ENCODE measurements at places on chromosomes 1 and 21.

- DNase-seq = no peak
Measured at GRCh38 chr1:56502700-56503245, 76.6 kb downstream of the PLPP3 start.

- DNase-seq = no peak
Measured at GRCh38 chr1:85379203-85380136, 85.5 kb downstream of the DDAH1 start.

DNA sequence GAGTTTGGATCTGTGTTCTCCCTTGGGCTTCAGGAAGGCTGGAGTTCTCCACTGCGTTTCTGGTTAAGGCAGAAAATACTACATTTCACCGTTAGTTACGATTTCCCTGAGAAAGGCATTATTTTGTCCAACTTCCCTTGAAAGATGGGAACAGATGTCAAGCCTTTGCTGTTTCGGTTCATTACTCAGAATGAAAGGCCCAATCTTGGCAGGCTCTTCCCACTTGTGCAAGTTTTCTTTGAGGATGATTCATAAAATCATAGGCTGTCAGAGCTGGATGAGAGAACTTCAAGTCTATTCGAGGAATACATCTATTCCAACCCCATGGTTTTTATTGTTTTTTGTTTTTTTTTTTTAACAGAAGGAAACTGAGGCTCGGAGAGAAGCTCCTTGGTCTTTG lies 205.2 kb downstream of the GRIK3 start:
- DNase-seq = no peak

DNA sequence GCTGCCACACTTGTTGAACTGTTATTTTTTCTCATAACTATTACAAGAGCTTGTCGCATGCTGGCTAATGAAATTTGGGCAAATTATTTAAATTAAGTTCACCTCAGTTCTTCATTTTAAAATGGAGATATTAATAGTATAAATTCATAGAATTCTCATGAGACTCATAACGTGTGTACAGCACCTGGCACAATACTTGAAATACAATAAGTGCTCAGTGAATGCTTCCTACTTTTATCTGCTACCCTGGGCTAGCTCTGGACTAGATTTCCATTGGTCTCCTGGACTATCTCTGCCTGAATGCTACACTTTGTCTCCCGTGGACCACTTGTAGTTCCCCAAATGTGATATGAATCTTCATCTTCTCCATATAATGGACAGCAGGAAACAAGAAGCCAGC lies 919 bp downstream of the SLAMF6 start:
- peak; percentile 26 for DNase-seq

DNA sequence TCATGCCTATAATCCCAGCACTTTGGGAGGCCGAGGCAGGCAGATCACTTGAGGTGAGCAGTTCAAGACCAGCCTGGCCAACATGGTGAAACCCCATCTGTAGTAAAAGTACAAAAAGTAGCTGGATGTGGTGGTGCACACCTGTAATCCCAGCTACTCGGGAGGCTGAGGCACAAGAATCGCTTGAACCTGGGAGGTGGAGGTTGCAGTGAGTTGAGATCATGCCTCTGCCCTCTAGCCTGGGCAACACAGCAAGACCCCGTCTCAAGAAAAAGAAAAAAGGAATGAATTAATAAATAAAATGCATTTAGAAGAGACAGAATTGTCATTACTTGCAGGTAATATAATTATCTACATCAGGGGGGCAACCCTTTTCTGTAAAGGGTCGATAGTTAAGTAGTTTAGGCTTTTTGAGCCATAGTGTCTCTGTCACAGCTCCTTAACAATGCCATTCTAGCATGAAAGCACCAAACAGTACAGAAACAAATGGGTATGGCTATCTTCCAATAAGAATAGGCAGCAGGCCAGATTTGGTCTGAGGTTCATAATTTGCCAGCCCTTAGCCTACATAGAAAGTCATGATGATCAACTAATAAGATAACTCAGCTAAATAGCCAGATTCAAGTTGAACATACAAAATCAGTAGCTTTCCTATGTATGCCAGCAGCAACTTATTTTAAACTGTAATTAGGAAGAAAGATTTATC lies 56.8 kb downstream of the RPRD2 start:
- DNase-seq = no peak

DNA sequence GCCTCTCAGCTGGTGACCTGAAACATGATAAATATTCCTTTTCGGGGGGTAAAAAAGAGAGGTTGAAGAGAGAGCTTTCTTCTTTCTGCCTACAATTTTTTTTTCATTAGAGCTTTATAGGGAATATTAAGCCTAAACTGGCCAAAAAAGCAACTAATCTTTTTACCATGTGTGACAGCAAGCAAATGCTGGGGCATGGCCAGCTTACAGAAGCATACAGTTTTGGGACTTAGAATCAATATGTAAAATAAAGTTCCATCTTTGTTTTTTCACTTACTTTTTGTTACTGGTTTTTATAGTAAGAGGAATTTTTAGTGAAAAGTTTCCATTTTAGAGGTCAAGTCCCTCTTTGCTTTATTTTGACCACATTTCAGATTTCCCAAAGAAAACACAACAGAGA lies 301.2 kb upstream of the DEPDC1 start:
- DNase-seq = no peak

DNA sequence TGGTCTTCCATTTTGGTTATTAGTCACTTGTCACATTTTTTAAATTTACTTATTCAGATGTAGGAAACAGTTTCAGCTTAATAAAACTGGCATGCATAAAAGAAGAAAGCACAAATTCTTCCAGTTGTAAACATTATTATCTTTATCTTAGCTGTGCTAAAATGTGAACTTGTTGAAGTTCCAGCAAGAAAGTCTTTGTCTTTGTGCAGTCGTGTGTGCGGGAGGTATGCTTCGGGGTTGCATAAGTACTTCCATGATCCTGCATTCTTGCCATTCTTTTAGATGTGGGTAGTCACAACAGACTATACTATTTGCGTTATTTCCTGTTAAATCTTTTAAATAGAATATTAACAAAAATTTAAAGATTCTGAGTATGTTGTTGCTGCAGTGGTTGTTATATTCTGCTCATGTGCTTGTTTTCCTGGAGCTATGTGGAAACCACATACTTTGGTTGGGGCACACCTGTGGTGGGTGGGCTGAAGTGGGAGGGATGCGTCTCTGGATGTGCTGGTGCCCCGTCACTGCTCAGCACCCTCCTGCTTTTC lies 49.9 kb downstream of the CBS start:
- no peak for DNase-seq

- DNase-seq = no peak
Measured at GRCh38 chr1:231584117-231584516, 42.5 kb upstream of the DISC1 start.

- peak; percentile 51 for DNase-seq
Measured at GRCh38 chr21:41921021-41921420, 32.8 kb downstream of the C2CD2 start.

GRCh38 chr1:22104094-22104493 lies 38.8 kb downstream of the WNT4 start:
- no peak for DNase-seq

GRCh38 chr21:27953340-27954045 lies 986.6 kb upstream of the ADAMTS5 start:
- DNase-seq = no peak

GRCh38 chr1:198986442-198986841 lies 347.6 kb downstream of the PTPRC start:
- no peak for DNase-seq

GRCh38 chr1:194469282-194469681 lies 1282.9 kb upstream of the B3GALT2 start:
- no peak for DNase-seq

DNA sequence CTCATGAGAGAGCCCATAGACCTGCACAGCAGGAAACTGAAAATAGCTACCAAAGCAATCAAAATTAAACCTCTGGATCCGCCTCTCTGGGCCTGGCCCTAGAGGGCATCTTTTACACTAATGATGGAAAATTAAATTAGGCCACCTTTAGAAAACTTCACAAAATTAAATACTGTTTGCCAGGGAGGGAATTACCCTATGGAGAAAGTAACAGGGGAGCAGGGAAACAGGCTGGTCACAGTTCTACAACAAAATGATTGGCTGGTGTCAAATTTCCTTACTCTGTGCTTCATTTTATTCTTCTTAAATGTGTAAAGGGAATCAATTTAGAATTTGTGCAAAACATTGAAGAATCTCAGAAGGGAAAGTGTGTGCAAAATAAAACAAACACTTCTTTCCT lies 62.4 kb downstream of the SPATA46 start:
- no peak for DNase-seq

DNA sequence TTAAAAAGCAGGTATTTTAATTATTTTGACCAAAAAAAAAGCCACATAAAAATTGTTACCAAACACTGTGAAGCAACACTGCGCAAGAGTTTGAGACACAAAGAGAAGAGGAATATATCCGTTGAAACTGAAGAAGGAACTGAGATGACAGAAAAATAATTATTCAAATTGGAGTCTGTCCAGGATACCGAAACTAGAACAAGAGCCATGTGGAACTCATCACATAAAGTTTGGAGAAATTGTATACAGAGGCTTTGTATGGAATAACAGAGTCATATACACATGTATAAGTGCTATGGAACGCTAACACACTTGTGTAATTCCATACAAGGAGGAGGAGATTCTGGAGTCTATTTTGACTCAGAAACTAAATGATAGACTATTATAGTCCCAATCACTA lies 675.1 kb upstream of the ADGRL2 start:
- DNase-seq = no peak

DNA sequence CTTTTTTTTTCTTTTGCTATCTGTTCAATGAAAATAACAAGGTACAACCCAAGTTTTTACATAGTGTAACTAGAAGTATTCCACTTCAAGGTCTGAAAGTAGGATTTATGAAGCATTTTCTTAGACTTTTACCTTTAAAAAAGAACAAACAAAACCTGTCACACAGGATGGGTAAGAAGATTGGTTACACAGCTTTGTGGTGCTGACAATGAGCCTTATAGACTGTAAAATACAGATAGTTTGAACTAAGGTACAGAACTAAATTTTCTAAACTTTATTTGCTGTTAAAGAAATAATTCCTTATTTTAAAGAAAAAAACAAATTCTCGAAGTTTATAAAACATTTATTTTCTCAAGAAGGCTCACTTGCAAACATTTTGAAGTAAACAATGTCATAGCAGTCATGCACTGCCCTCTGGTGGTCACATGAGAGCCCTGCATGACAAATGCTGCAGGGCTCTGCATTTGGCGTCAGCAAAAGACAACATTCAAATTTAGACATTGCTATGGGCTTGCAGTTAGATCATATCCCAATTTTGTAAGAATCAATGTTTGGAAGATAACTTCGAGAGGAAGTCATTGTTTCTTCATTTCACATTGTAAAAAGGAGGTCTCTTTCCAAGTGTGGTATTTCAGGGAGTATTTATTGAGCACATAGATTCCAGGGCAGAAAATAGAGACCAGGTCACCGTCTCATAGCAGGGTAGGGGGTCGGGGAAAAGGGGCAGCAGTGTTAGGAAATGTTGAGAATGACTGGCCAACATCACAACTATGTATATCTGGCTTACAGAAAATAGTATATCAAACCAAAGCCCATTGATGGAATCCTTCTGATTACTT lies 115.3 kb upstream of the FMN2 start:
- peak; percentile 33 for DNase-seq

DNA sequence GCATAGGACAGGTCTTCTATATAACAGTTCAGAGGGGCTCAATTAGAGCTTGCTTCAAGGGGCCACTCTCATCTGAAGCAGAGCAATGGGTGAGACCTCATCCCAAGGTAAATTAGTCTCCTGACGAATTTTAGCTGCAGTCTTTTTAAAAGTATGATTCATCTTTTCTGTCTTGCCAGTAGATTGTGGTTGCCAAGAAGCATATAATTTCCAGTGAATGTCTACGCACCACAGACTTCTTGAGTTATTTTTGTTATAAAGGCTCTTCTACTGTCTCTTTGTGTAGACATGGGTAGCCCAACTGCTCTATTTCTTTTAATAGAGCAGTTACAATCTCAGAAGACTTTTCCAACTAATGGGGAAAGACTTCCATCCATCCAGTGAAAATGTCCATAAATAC lies 108.9 kb upstream of the FMN2 start:
- DNase-seq = no peak

- no peak for DNase-seq
Measured at GRCh38 chr1:51964309-51964696, 26.2 kb downstream of the RAB3B start.

DNA sequence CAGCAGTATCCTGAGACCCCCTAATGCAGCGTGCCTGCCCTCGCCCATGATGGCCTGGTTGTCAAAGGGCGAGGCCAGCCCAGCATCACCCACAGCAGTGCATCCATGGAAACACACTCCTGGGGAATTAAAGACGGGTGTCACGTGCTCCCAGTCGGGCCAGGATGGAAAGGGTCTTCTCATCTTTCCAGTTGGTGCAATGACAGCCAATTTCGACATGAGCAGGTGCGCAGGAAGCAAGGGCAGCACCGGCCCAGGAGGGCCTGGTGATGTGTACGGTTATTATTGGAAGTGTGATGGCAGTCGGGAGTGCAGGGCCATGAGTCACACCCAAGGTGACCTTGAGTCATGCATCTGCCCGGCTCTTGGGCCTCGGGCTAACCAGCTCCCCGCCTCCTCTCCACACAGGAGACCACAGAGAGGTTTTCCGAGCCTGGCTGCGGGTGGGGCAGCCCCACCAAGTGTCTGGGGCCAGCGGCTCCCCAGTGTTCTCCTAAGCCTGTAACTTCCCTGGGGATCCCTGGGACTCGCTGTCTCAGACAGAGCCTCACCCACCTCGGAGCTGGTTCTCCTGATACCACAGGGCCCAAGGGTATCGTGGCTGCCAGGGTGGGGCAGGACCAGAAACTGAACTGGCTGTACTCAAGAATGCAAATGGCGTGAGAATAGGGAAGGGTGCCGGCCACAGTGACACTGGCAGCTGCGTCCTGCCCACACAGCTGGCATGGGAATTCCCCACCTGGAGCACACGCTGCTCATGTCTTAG lies 119.8 kb downstream of the SIK1 start:
- peak; percentile 48 for DNase-seq

GRCh38 chr1:6351480-6352137 lies 42.0 kb downstream of the ACOT7 start:
- DNase-seq = no peak

DNA sequence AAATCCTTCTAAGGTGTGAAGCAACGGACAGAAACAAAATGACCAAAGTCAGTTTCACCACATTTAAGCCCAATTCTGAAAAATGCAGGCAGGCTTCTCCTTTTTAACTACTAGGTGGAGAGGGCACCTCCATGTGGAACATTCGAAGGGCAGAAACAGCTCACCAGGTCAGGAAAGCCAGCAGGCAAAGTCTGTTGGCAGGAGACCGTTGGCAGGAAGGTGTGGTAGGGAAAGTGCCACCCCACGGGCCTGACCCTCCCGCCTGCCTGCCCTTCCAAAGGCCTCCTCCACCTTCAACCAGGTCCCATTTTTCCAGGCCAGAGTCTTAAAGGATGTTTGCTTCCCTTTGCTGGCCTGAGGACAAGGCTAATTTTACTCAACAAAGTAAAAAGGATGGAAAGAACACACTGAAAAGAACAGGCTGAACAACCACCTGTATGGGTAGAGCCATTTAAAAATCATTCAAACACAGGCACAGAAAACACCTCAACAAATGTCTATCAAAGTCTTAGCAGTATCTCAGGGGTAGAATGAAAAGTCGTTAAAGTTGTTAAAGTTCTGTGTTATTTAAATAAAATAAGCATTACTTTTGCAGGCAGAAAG lies 26.4 kb downstream of the CAPZB start:
- no peak for DNase-seq
